ENCODE measurements at places on chromosomes 2 and 18. TPM values are rescaled to one million over a fixed set of nuclear protein-coding genes. Genes with fewer than 3 reads are reported as not detected.

RTP5 gene
- not detected for total RNA-seq

CCDC150 gene
- 0.87 TPM for total RNA-seq

CLEC4F gene
- total RNA-seq, result 1.2 TPM

MRPS9 gene
- 17.0 TPM for total RNA-seq

IL18RAP gene
- 4.9 TPM for total RNA-seq

SETBP1 gene
- 39.5 TPM for total RNA-seq

ZNF892 gene
- 3.8 TPM for total RNA-seq

SIX2 gene
- total RNA-seq, result not detected

FSIP2 gene
- total RNA-seq, result 0.29 TPM

NIFK gene
- total RNA-seq, result 36.4 TPM

TTC31 gene
- 23.4 TPM for total RNA-seq

RNF144A gene
- 16.0 TPM for total RNA-seq

GAL3ST2 gene
- total RNA-seq, result not detected

HOXD13 gene
- not detected for total RNA-seq

HIBCH gene
- 23.3 TPM for total RNA-seq

GPR35 gene
- 3.4 TPM for total RNA-seq

FIGN gene
- total RNA-seq, result 6.5 TPM

STK11IP gene
- 25.7 TPM for total RNA-seq

ZBTB7C gene
- 17.7 TPM for total RNA-seq

PROKR1 gene
- not detected for total RNA-seq
